ENCODE measurements at places on chromosomes 4 and X.
A peak's percentile ranks its signal among the peaks of the same experiment; 100 is the strongest.

DNA sequence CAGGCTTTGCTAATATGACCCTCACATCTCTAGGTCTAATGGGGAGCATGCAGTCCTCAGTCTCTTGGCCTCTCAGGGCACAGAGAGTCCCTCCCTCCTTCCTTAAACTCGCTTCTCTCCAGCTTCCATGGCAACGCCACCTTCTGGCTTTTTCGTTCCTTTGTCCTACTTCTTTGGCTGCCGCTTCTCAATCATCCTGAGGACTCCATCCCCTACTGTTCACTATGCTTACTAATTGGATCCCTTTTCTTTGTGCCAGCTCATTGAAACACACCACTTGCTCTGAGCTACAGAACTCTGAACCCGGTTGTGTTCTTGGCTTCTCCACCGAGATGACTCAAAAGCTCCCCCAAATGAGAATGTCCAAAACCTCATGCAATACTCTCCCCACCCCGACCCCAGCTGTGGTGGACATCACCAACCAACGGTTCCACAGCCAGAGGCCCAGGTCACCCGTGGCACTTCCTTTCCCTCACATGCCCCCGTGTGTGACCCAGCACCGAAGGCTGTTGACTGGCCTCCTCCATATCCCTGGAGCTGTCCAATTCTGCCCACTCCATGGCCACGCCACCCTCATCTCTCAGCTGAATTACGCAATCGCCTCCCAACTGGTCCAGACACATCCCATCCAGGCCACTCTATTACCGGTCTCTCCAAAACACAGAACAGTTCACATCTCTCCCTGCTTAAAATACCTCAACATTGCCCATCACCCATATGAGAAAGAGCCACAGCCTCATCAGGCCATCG lies 34.7 kb downstream of the CRMP1 start:
- DNase-seq: no peak

- DNase-seq: peak; percentile 82
Observed at GRCh38 chrX:73851014-73852009, 288.3 kb downstream of the CHIC1 start.

- no peak for DNase-seq
Observed at GRCh38 chr4:92210906-92211305, 92.9 kb upstream of the GRID2 start.

DNA sequence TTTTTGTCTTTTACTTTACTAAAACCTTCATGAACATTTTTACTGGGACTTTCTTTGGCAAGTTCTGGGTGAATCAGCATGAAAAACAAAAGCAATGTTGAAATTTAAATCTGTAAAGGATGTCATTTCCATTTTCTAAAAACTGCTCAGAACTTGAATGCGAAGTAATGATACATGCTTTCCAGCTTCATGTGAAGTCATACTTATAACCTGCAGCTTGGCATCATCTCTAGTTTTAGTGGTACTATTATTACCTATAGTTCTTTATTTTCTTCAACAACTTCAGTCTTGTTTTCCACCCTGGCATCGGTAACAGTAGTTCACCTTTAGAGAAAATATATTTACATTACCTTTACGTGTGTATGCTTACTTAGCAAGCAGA lies 421.4 kb upstream of the DIPK2B start:
- no peak for DNase-seq

DNA sequence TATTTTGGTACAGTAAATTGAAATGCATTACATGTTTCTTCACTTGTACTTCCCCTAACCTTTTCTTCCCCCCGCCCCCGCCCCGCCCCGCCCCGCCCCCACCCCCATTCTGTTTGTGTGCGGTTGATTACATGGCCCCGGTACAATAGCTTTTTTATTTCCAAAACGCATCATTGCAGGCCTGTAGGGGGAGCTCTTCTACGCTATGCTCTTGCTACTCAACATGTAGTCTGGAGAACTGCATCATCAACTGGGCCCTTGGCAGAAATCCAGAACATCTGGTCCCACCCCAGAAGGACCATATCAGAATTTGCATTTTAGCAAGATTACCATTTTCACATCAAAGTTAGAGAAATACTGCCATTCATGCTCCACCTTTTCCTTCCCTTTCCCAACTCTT lies 333.3 kb upstream of the DDX53 start:
- DNase-seq: no peak

- DNase-seq: no peak
Observed at GRCh38 chr4:183635741-183636140, 23.2 kb downstream of the RWDD4 start.

GRCh38 chrX:39409246-39409917 lies 608.1 kb downstream of the MID1IP1 start:
- no peak for DNase-seq

- no peak for DNase-seq
Observed at GRCh38 chrX:130746709-130747342, 156.2 kb downstream of the ENOX2 start.

- no peak for DNase-seq
Observed at GRCh38 chr4:85869181-85869580, 394.2 kb downstream of the ARHGAP24 start.

- DNase-seq: no peak
Observed at GRCh38 chrX:15749642-15750610, 11.9 kb downstream of the CA5B start.

DNA sequence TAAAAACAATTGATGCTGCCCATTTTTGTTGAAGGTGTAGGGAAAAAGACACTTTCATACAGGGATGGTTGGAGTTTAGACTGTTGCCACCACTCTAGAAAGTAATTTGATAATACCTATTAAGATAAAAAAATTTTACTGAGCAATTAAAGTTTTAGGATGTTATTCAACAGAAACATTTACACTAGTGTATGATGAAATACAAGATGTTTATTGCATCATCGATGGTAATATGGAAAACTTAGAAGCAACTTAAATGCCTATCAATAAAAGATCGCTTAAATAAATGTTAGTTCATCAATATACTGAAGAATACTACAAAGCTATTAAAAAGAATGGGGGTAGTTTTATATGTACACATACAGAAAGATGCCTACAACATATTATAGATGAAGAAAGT lies 9.2 kb upstream of the VSIG4 start:
- no peak for DNase-seq

All from AG08396 (cell line).